EH (cell line): ENCODE measurements at places on chromosomes 13 and 19.

GRCh38 chr19:31233295-31233800, 115.9 kb downstream of the TSHZ3 start:
- DNase-seq: no peak

GRCh38 chr13:47519626-47520025, 481.4 kb downstream of the SUCLA2 start:
- no peak for DNase-seq

- DNase-seq: no peak
Measured at GRCh38 chr19:46202872-46203860, 26.4 kb upstream of the IGFL1 start.

GRCh38 chr13:42832341-42833096, 51.1 kb downstream of the FAM216B start:
- peak; percentile 96 for DNase-seq

GRCh38 chr19:13530720-13531119, 24.4 kb upstream of the CACNA1A start:
- DNase-seq: no peak

DNA sequence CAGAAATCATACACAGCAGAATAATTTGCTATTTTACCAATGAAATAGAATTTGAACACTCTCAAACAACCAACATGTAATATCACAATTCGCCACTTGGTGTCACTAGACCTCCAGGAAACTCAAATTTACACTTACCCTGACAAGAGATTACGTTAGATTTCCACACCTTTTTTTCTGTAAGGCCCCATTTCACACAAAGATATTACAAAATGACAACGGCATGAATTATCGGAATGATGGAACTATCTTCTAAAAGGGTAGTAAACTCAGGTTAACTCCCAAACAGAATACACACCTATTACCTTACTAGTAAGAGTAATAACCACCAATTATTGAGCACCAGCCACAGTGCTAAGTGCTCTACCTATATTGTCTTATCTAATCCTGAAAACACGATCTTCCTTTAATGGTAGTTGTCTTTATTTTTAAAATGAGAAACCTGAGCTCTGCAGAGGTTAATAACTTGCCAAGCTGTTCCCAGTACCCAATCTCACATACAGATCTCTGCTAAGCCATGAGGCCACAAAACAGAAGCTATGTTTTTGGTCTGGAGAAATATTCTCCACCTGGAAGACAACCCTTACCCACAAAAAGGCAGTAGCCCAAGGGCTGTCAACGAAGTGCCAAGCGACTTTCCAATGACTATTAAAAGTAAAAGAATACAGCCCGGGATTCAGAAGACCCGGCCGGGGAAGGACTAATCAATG, 152.4 kb downstream of the DCLK1 start:
- peak; percentile 69 for DNase-seq

DNA sequence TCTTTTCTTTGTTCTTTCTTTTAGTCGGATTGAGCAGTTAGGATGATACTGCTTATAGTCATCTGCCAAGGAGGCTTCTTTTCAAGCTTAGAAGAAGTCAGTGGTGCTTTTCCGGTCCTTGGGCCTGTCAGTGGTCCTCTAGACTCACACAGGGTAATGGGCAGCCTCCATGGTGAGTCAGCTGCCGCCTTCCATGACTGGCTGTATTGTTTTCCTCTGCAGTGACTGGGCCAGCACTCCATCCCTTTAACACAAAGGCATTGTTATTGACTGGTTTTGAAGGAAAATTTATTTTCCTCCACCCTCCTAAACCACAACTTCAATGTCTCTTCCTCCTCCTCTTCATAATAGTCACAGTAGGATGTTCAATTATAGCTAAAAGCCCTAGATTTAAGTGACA, 47.1 kb upstream of the CNMD start:
- DNase-seq: no peak

DNA sequence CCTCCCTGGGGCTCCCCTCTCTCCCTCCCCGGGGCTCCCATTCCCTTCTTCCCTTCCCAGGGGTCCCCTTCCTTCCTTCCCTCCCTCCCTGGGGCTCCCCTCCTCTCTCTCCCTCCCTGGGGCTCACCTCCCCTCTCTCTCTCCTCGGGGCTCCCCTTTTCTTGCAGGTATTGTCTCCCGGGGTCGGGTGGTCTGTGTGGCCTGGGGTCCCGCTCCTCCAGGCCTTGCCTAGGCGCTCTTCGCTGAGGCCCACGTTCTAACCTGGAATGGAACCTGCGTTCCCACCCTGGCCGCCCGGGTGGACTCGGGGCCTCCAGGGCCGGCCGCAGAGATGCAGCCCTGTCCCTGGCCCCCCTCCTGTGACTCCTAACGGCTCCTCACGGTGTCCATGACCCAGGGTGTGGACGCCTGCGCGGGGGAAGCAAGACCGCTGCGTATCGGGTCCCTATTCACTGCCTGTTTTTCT, 940 bp upstream of the DCUN1D2 start:
- DNase-seq: peak; percentile 46

GRCh38 chr13:26952551-26953143, 192.1 kb upstream of the GPR12 start:
- DNase-seq: no peak
